Activated naive CD8-positive, alpha-beta T cell treated with anti-CD3 and anti-CD28 coated beads, Interleukin-2, amount 50 U/mL, for 24 hours (primary cell): ENCODE measurements at places on chromosomes 1 and 21.

DNA sequence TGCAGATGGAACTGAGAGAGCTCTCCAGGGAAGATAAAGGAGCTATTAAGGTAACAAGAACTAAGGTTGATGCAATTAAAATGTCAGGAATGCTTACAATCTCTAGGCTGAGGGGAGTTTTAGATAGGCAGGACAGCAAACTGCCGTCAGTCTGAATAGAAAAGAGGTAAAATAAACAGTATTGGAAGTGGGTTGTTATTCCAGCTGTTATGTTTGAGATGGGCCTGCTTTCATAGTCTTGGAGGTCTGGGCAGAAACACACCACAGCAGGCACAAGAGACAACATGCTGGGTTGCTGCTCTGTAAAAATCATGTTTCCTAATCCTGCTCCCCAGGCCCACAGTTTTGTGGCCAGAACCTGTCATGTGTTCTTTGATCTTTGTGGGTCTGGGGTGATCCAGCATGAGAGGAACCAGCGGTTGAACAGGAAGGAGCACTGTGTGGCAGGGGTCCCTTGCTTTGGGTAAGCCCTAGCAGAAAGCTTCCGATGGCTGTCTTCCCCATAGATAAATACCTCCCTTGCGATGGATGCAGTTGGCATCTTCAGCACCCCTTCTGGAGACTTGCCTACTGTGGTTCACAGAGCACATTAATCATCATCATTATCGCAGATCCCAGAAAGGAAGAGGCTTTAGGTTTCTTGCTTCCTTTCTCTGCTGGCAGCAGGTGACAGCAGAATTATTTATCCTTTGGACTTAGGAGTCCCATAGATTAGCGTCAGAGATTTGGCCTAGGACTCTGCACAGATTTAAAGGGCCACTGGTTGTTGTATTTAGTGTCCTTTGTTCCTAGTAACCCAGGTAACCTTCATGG, 97.1 kb downstream of the AK5 start:
- no peak for DNase-seq

DNA sequence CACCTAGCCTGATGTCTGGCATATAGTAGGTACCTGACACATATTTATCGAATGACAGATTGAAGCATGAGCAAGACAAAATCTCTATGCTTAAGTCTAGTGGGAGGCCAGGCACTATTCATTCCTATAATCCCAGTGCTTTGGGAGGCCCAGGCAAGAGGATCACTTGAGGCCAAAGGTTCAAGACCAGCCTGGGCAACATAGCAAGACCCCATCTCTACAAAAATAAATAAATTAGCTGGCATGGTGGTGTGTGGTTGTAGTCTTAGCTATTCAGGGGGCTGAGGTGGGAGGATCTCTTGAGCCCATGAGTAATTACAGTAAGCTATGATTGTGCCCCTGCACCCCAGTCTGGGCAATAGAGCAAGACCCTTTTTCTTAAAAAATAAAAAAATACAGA, 23.2 kb upstream of the TUT4 start:
- DNase-seq: no peak

- DNase-seq: no peak
Measured at GRCh38 chr1:203269654-203270020, 35.7 kb upstream of the BTG2 start.

- no peak for DNase-seq
Measured at GRCh38 chr1:22327411-22327810, 124.2 kb upstream of the ZBTB40 start.

- no peak for DNase-seq
Measured at GRCh38 chr1:208977012-208977411, 606.5 kb upstream of the CAMK1G start.

- DNase-seq: no peak
Measured at GRCh38 chr1:29279951-29280391, 43.6 kb downstream of the PTPRU start.

DNA sequence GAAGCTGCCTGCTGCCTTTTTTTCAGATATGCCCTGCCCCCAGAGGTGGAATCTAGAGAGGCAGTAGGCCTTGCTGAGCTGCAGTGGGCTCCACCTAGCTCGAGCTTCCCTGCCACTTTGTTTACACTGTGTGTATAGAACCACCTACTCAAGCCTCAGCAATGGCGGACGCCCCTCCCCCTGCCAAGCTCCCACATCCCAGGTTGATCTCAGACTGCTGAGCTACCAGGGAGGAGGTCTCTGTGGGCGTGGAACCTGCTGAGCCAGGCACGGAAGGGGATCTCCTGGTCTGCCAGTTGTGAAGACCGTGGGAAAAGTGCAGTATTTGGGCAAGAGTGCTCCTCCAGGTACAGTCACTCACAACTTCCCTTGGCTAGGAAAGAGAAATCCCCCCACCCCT, 65.1 kb downstream of the MSH4 start:
- no peak for DNase-seq

DNA sequence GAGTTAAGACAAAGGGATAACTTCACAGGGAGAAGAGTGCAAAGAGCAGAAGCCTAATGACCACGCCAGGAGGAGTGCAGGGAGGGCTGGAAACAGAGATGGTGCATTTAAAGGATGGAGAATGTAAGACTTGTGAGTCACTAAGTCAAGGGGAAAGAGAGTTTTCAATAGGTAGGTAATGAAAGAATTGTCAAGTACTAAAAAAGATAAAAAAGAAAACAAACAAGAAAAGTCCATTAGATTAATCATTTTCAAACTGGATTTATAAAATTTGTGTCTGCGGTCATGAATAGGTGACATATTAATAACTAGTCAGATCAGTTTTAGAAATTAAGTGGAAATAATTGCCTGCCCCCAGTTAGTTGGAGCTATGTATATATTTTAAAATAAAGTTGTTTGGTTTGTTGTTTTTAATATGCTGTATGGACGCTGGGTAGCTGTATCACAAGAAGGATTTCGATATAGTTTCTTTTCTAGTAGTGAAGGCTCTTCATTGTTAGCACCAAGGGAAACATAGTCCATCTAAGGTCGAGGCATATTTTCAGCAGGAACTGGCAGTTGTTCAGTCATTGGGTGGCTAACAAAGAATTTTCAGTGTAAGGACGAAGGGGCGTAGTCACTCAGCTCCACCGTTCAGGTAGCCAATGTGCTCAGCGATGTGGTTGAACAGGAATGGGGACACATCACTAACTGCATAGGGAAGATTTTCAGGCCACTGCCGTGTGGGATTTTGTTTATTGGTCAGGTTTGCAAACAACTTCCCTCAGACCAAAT, 203.0 kb downstream of the TGFB2 start:
- no peak for DNase-seq

- DNase-seq: no peak
Measured at GRCh38 chr1:33826311-33826710, 37.6 kb upstream of the HMGB4 start.

- DNase-seq: no peak
Measured at GRCh38 chr1:230824551-230824918, 43.8 kb downstream of the C1orf198 start.

GRCh38 chr1:3657578-3658230, 5.4 kb downstream of the TP73 start:
- no peak for DNase-seq

DNA sequence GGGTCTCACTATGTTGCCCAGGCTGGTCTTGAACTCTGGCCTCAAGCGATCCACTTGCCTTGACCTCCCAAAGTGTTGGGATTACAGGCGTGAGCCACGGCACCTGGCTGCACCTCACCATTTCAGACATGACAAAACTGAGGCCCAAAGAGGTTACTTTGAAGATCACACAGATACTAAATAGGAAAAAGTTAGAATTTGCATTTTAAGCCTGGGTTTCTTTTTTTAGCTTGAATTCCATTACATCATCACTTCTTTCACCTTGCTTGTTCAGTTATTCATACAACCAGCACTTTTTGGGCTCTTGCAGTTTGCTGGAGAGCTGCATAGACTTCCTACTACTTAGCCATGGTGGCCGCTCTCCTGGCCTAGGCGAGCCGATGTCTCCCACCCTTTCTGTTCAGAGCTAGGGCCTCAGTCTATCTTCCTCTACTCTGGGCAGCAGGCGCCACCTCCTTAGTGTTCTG, 16.3 kb upstream of the CD2 start:
- DNase-seq: no peak

- DNase-seq: no peak
Measured at GRCh38 chr1:79982211-79982610, 975.7 kb upstream of the ADGRL4 start.

- DNase-seq: no peak
Measured at GRCh38 chr1:39144924-39145323, 59.6 kb upstream of the MACF1 start.

DNA sequence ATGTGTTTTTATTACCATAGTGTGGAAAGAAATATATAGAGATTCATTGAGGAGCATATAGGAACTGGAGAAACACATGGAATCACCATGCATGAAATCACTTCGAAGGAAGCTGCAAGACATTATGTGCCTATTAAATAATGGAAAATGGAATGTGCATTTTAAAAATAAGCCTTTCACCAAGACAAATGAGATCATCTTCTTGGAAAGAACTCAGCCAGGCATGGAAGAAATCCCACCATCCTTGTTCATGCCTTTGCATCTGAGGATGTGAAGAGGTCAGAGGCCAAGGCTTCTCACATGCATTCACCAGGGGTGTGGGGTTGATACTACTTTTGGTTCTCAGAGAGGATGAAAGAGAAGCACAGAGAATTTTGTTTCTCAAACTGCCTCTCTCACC, 50.0 kb downstream of the C1orf198 start:
- DNase-seq: no peak

- no peak for DNase-seq
Measured at GRCh38 chr1:206892351-206892984, 4.8 kb upstream of the IL24 start.

DNA sequence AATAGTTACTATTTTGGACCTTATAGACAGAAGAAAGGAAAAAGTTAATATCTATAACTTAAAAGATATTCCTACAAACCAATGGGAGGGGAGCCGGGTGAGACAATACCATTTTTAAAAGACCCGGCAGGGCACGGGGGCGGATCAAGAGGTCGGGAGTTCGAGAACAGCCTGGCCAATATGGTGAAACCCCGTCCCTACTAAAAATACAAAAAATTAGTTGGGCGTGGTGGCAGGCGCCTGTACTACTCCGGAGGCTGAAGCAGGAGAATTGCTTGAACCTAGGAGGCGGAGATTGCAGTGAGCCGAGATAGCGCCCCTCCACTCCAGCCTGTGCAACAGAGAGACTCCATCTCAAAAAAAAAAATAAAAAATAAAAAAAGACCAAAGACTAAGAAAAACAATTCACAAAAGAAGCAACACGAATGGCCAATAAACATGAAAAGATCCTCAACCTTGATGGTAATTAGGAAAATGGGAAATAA, 1.2 kb upstream of the PSMB2 start:
- peak; percentile 27 for DNase-seq

GRCh38 chr1:240516069-240516468, 95.9 kb downstream of the GREM2 start:
- no peak for DNase-seq

GRCh38 chr1:153633754-153634665, at the start of gene CHTOP:
CHTOP (plus strand) TSS chr1:153634066; CDS start chr1:153636589, 2,523 bp downstream.
- peak; percentile 97 for DNase-seq

GRCh38 chr1:6273380-6273891, 12.5 kb upstream of the GPR153 start:
- DNase-seq: no peak

GRCh38 chr1:168917796-168918195, 188.7 kb upstream of the ATP1B1 start:
- DNase-seq: no peak

DNA sequence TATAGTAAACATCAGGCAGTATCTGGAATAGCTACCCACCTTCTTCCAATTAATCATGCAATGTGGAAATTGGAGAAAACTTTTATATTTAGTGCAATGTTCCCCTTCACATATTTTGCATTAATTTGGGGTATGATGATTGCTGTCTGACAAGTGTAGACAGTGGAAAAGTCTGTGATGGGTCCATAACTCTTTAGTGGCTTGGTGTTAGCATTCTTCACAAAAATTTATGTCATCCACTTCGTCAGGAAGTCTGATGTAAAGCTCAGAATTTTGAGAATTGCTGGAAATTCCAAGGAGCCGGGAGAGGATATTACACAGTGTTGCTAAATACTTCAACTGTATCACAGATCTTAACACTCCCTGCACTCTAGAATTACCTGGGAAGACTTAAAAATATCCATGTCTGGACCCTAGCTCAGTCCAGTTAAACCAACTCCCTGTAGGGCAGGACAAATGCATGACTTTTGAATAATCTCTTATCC, 549.7 kb upstream of the PLXNA2 start:
- no peak for DNase-seq

- no peak for DNase-seq
Measured at GRCh38 chr1:183098317-183098716, 75.1 kb downstream of the LAMC1 start.

DNA sequence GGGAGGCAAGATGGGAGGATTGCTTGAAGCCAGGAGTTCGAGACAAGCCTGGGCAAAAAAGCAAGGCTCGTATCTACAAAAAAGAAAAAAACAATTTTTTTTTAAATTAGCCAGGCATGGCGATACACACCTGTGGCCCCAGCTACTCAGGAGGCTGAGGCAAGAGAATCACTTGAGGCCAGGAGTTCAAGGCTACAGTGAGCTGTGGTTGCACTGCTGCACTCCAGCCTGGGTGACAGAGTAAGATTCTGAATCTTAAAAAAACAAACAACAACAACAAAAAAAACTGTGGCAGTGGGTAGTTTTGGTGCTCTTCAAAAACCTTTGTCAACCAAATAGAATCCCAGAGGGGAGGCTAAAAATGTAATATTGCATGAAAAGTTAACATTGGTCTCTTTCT, 734 bp downstream of the PTPN22 start:
- DNase-seq: no peak

GRCh38 chr1:236370420-236370819, 23.7 kb upstream of the EDARADD start:
- DNase-seq: no peak

DNA sequence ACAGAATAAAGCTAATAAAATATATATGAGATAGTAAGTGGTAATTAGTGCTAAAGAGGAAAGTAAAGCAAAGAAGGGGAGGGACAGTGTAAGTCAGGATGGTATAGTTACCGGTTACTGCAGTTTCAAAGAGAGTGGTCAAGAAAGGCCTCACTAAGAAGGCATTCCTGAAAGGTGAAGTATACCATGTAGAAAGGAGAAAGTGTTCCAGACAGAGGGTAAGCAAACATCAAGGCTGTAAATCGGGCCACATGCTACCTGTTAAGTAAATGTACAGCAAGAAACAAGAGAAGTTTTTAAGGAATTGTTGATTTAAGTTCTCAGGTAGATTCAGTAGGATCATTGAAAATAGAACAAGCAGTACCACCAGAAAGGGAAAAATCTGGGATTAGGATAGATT, 9.7 kb downstream of the DESI2 start:
- no peak for DNase-seq

DNA sequence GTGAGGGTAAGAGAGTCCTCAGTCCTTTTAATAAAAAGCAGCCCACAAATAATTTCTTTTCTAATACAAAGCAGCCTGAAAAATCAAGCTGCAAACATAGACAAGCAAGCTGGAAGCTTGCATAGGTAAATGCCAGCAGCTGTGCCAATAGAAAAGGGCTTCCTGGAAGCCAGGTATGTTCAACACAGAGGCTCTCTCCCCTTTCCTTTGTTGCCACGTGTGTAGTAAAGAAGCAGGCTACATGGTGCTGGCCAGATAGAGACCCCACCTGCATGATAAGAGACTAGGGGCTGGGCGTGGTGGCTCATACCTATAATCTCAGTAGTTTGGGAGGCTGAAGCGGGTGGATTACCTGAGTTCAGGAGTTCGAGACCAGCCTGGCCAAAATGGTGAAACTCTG, 50.1 kb upstream of the ERRFI1 start:
- no peak for DNase-seq
